Activated CD4-positive, alpha-beta T cell treated with anti-CD3 and anti-CD28 coated beads for 48 hours (primary cell): ENCODE measurements at places on chromosomes 4 and X.
A peak's percentile ranks its signal among the peaks of the same experiment; 100 is the strongest.

GRCh38 chrX:2320580-2321327 lies 180.0 kb downstream of the DHRSX start:
- no peak for DNase-seq

DNA sequence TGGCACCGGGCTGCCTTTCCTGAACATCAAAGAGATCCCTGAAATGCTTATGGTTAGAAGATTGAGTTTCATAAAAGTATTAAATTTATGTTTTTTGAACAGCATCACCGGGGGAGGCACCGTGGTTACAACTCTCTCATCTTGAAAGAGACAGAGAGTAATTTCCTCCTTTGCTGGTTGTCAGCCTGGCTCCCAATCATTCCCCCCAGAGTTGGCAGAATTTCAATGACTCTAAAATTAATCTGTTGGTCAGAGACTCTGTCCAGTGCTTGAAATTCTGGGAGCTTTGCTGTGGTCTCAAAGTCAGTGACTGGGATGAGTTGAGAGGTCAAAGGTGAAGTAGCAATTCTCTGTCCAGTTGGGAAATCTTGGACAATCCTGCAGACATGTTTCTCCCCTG lies 135.9 kb downstream of the RAB28 start:
- DNase-seq: no peak

GRCh38 chr4:130812117-130812765 lies 1716.3 kb downstream of the C4orf33 start:
- no peak for DNase-seq

DNA sequence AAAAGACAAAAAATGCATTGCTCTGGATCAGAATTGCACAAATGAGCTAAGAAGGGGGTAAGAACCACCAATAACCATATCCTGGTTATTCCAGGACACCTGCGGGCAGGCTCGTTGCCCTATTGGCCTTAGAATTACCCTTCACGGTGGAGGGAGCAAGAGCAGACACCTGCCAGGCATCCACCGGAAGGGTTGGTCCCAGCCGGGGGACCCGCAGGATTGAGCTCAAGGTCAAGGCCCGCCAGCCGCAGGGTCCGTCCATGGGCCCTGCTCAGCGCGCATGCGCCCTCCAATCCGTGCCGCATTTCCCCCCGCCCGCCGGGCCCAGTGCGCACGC lies 575 bp downstream of the SLC25A6 start:
- DNase-seq: no peak

DNA sequence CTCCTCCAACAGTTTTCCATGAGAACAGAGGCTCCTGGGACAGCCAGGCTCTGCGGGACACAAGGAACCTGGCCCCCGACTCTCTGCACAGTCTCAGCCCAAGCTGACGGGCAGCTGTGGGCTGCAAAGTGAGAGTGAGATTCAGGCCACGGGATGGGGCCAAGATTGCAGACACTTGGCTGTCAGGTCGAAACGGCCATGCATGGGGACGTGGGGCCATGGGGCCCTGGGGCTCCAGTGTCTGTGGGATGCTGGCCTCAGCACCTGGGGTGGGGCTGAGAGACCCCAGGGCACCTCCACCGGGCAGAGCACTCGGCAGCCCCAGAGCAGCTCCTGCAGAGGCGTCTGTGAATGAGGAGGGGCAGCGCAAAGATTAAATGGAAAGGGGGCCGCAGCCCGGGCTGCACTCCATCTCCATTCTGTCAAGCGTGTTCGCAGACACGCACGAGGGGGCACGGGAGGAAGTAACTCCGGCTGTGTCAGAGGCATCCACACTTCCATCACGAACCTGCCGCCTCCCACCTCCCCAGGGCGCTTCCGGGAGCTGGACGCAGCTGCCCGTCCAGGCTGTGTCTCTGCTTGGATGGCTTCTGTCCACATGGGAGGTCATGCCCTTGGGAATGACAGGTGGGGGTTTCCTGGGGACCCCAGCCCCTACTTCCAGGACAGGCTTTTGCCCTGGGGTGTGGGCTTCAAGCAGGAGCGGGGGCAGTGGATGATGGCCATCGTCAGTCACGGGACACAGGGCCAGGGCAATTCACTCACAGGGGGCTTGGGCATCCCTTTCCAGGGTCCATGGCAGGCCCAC lies 82.8 kb upstream of the NKX1-1 start:
- no peak for DNase-seq

GRCh38 chr4:72112514-72113156 lies 80.8 kb downstream of the NPFFR2 start:
- DNase-seq: peak; percentile 15

- DNase-seq: no peak
These were observed 104.8 kb downstream of the PHKA2 start for GRCh38 chrX:18879144-18879543.

GRCh38 chr4:67342291-67342690 lies 203.0 kb downstream of the CENPC start:
- no peak for DNase-seq

DNA sequence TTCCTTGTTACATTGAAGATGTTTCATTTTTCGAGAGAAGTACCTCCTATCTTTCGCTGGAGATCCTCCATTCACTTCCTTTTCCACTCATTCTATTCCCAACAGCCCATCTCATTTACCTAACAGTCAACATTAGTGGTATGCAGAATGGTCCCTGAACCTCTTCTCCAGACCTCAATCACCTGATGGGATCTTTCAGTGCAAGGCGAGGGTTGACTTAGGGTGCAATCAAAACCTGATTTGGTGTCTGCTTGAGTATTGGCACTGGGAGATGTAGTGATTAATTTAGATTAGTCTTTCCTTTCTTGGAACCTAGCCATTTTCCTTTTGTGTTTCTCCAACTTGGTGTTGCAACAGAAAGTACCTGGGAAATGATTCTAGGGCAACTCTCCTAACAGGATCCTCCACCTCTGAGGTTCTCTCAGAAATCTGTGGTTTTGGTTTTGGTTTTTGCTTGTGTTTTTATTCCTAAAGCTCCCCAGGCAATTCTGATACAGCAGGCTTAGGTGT lies 18.4 kb downstream of the DDX3X start:
- DNase-seq: no peak

GRCh38 chr4:156195914-156196313 lies 242.2 kb upstream of the CTSO start:
- DNase-seq: no peak

DNA sequence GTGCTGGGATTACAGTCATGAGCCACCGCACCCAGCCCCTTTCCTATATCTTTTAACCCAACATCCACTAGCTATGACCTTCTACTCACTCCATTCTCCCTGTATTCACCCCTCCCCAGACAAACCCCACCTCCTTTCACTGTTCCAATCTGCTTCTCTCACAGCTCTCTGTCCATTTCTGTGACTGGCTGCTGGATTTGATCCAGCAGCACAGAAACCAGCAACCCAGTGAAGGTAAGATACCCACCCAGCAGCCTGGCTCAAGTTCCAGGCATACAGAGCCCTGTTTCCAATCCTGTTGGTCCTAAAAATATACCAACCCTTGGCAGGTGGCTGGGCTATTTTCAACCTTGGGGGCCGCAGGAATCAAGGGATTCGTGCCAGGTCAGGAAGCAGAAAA lies 56.9 kb upstream of the SMIM10 start:
- no peak for DNase-seq

DNA sequence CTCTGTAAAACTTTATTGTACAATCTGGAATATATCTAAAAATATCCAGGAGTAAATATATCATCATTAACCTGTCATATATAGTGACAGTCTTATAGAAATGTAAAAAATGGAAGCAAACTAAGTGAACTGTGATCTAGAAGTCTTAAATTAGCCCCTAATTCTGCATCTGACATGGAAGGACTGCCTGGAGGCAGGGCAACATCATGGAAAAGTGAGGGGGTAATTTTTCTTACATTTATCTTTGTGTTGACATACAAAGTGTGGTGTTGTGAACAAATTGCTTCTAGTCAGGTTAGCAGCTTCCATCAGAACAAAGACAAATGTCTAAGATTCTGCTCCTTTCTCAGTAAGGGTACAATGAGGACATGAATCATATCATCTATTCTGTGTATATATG lies 186.3 kb downstream of the C4orf33 start:
- no peak for DNase-seq

DNA sequence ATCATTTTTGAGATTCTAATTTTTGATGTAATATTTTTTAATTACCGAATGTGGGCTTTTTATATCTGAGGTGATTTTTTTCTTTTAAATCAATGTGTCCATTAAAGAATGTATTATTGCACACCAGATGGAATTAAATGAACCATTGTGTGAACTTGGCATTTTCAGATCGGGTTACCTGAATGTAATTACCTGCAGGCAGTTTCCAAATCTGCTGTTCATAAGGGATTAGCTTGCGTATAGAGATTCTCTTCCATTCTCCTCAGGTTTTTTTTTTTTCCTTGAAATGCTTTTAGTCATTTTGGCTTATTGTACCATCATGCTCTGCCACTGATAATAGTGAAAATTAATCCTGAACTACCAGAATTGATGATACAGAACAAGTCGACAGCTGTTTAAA lies 511.5 kb upstream of the ATOH1 start:
- DNase-seq: no peak

GRCh38 chrX:64204252-64204651 lies 1.3 kb downstream of the AMER1 start:
- no peak for DNase-seq

GRCh38 chrX:13520936-13521335 lies 48.5 kb upstream of the EGFL6 start:
- no peak for DNase-seq

DNA sequence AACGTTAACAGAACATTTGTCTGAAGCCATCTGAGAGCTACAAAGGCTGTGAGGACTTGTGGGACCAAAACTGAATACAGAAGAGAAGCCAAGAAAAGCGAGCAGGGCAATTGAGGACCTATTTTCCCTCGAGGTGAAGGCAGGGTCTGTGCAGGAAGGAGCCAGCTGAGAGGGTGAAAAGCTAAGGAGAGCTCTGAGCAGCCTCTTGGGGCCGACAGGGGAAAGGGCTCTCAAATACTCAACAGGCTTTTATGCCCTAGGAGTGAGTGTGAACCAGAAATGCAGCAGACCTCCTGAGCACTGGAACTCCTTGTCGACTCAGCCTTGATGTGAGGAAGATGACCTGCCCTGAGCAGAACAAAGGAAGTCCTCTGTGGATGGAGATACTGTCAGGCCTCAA lies 54.2 kb downstream of the C4orf50 start:
- DNase-seq: no peak

GRCh38 chr4:118742050-118742449 lies 56.9 kb downstream of the METTL14 start:
- DNase-seq: no peak

DNA sequence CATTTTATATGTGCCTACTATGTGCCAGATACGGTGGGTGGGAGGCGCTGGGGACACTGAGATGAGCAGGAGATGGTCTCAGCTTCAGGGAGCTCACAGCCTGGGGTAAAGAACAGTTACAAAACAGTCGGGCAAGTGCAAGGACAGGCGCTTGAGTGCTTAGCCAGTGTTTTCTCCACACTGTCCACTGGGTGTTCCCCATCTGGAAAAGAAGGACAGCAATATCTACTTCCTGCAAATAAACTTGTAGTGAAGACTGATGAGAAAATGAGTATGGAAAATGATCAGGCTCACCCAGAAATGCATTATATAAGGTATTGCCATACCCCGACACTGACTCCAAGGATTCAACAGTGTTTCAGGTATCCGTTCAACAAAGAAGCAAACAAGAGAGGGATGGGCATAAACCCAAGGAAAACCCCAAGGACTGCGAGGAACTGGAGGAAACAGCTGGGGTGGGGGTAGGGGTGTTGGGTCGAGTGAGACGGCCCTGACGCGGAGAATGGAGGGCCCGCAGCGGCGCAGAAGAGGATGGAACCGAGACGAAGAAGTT lies 835 bp downstream of the TMEM185A start:
- DNase-seq: no peak

- DNase-seq: no peak
These were observed 71.1 kb downstream of the SHOX start for GRCh38 chrX:701673-702072.

DNA sequence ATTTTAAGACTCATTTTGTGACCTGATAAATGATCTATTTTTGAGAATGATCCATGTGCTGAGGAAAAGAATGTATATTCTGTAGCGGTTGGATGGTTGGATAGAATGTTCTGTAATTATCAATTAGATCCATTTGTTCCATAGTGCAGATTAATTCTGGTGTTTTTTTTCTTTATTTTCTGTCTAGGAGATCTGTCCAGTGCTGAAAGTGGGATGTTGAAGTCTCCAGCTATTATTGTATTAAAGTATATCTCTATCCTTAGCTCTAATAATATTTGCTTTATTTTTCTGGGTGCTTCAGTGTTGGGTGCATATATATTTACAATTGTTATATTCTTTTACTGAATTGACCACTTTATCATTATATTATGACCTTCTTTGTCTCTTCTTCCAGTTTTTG lies 1344.9 kb upstream of the TENM3 start:
- DNase-seq: no peak

DNA sequence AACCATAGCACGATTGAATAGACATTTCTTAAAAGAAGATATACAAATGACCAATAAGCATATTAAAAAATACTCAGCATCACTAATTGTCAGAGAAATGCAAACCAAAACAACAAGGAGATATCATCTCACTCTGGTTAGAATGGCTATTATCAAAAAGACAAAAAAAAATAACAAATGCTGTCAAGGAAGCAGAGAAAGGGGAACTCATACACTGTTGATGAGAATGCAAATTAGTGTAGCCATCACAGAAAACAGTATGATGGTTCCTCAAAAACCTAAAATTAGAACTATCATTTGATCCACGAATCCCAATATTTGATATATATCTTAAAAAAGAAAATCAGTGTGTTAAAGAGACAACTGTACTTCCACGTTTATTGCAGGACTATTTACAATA lies 71.7 kb upstream of the BANK1 start:
- DNase-seq: no peak

- no peak for DNase-seq
These were observed 99.5 kb upstream of the BLTP1 start for GRCh38 chr4:122052677-122053076.

DNA sequence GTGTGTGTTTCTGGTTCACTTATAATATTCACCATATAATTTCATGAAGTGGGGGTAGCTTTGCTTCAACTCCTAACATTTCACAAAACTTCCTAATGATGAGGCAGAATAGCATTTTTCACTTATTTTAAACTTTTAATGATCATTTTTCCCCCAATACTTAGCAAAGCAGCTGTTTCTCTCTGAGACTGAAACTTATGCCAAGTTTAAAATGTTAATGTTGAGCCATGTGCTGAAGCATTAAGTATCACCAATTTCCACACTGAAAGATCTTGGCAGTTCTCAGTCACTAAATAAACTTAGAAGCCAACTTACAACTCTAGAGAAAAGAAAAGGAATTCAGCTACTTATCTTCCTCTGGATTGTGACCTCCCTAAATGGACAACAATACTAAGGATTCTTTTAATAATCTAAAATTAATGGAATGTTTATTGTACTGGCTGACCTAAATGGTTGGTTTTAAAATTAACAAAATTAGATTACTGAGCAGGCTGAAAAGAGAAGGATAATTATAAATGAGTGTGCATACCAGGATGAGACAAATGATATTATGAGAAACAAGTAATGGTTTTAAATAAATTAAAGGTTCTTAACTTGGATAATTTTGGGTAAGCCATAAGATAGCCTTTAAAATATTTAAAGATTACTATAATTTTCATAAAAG lies 1429.4 kb upstream of the ADGRL3 start:
- no peak for DNase-seq
